ENCODE measurements at places on chromosomes 3 and 15.
A peak's percentile ranks its signal among the peaks of the same experiment; 100 is the strongest.

GRCh38 chr3:186118692-186119091 lies 9.8 kb upstream of the ETV5 start:
- DNase-seq = no peak

DNA sequence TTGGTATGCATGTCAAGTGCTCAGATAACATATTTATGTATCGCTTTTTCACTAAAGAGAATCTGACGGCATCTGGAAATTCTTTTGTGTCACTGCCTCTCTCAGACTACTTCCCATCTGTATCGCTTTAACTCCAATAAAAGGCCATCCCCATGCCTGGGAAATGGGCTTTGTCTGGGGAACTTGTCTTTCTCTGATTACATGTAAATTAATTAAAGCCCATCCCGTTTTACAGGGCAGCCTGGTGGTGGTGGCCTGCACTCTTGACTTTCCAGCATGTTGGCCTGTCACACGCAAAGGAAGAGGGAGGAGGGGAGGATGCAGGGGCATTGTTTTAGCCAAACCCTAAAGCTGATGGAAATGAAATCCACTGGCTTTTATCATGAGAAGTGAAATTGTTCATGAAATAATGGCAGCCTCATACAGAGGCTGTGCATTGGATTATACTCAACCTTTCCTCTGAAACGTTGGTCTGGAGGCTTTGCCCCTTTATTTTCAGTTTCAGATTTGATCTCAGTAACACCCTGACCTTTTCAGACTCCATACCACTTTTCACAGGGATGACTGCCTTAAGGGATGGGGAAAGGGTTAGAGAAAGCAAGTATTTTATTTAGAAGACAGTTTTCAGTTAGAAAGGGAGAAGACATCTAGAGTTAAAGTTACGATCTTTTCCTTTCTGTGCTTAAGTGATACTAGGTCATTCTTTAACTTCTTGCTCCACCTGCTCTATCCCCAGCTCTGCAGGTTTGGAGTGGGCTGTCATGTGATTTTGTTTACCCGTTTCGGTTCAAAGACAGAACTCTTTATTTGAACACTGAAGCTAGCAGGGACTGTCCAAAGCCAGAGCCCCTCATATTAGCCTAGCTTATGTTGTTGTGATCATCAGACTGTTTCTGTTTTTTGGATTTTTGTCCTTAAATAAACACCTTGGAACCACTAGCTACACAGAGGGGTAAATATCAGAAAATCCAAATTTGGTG lies 94.6 kb upstream of the CTDSPL start:
- no peak for DNase-seq

GRCh38 chr3:188976407-188976806 lies 195.4 kb upstream of the TPRG1 start:
- no peak for DNase-seq

GRCh38 chr15:31141792-31142191 lies 40.3 kb upstream of the TRPM1 start:
- no peak for DNase-seq

DNA sequence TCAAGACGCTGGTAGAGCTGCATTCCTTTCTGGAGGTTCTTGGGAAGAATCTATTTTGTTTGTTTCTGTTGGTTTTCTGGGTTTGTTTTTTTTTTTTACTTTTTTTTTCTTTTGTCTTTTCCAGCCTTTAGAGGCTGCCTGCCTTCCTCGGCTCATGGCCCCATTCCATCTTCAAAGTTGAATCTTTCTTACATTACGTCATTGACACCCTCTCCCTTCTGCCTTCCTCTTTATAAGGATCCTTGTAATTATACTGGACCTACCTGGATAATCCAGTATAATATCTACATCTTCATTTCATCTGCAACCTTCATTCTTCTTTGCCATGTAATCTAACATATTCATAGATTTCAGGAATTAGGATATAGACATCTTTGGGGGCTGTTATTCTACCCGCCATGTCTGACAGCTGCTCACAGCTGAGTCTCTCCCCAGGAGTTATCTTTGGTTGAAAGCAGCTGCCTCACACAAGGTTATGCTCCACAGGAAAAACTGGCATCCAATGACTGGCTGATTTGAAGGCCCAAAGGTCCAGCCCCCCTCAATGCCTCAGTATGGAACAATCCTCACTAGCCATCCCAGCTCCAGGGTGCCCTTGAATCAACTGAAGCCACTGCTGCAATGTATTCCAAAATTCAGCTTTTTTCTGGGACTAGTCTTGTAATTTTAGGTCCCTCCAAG lies 38.4 kb upstream of the THBS1 start:
- DNase-seq = no peak

- DNase-seq = no peak
Measured at GRCh38 chr3:139297588-139298311, 46.1 kb upstream of the MRPS22 start.

DNA sequence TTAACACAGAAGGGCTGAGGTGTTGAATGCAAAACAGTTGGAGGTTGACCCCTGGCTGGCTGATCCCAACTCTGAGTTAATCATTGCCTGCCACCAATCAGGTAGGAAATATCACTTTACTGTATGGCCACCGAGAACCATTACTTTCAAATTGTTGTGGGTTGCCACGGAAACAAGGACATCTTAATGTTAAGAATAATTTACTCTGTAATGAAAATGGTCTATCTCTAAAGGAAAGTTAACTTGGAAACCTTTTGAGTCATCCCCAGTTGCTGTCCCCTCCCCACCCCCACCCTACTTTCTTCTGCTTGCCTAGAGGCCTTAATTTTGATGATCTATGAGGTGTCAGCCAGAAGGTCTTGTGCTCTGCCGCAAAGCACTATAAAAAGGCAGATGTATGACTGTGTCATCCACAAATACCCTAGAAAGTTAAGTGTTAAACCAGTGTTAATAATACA lies 78.7 kb upstream of the SNRK start:
- DNase-seq = no peak

DNA sequence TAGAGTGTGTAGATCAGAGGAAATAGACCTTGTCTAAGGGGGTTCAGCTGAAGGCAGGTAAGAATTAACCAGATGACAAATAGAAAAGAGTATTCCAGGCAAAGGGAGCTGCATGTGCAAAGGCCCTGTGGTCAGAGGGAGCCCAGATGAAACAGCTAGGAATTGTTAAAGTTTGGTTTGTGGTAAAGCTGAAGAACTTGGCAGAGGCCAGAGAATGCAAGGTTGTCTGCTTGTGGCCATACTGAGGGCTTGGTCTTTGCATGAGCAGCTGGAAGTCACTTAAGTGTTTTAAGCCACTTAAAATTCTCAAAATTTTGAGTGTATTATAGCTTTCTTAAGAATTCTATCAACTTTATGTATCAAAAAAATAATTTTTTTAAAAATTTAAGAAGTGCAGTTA lies 116.5 kb downstream of the NEK10 start:
- no peak for DNase-seq

GRCh38 chr3:173548261-173548660 lies 150.7 kb downstream of the NLGN1 start:
- no peak for DNase-seq

DNA sequence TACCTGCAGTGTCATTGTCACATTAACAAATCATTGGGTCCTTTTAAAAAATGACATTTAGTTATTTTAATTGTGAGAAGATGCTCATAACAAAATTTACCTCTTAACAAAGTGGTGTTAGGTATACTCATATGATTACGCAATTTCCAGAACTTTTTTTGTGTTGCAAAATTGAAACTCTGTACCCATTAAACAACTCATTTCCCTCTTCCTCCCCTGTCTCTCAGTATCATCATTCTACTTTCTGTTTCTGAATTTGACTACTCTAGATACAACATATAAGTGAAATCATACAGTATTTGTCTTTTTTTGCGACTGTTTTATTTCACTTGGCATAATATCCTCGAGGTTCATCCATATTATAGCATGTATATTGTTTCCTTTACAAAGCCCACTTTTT lies 58.7 kb upstream of the CHST2 start:
- DNase-seq = no peak

DNA sequence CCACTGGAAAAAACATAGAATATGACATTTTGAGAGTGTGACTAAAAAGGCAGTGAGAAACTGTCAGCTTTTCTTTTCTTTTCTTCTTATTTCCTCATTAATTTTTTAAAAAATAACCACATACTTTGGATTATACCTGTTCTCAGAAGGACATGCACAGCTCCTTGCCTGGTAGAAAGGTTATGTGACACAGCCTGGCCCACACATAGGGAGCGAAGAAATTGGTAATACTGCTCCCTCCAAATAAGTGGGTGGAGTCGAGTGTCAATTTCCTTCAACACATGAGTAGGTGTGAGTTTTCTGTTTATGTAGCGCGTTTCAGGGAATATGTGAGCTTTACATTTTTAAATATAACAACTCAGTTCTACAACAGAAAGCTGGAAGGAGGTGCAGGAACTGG lies 28.9 kb upstream of the RAD18 start:
- no peak for DNase-seq

GRCh38 chr3:177740254-177740653 lies 543.0 kb upstream of the TBL1XR1 start:
- no peak for DNase-seq

- DNase-seq = no peak
Measured at GRCh38 chr15:29138260-29138659, 131.4 kb downstream of the NSMCE3 start.

GRCh38 chr3:49018707-49019006 lies 277 bp upstream of the DALRD3 start:
- DNase-seq = no peak

DNA sequence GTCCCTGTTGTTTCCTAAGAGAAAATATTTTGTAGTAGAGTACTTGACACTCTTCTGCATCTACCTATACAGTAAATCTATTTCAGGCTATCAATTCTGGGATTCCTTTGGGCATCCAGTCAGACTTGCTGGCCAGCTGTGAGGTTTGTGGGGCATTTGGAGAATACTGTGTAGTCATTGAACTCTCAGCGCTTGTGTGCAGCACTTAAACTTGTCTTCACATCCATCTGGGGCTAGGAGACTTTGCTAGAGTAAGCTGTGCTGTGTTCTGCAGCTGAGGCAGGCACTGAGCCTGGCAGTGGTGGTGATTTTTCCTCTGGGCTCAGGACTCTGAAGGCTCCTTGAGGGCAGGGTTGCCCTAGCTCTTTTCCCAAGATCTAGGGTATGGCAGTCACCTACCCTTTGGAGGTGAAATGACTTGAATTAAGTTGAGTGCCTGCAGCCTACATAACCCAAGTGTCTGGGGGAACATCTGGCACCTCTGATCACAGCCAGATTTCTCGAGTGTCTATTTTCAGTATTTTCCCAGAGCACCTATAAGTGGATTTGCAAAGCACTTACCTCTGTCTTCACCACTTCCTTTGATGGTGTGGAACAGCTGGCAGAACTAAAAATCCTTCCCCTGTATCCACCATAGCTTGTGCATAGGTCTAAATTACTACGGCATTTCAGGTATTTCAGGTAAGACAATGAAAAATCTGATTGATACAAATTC lies 19.3 kb downstream of the CLSTN2 start:
- DNase-seq = no peak

DNA sequence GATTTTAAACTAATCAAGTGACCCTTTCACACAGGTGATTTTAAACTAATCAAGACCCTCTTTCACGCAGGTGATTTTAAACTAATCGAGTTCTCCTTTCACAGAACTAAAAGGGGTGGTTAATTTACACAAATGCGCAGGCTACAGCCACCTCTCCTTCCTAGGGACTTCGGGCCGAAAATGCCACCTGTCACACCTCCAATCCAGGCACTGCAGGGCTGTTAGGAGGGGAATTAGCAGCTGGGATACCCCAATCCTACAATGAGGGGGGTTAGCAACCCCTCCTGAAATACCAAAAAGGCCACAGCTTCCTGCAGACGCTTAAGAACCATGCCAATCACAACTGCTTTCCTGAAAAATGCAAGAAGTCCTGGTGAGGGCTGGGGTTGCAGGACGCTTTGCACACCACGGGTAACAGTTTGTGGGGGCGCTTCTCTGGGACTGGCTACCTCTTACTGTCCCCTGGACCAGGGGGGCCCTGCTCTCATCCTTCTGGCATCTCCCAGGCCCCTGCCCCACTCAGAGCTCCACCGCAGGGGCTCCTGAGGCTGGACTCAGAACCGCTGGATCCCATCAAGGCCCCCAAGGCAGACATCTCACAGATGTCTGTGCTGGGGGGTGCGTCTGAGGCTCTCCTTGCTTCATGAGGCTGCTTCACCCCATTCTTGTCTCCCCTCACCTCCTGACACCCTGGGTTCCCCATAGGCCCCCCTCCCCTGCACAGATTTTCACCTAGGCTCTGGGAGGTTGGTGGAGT lies 145.9 kb downstream of the OR4M2 start:
- no peak for DNase-seq

GRCh38 chr3:55333923-55334322 lies 153.2 kb downstream of the WNT5A start:
- DNase-seq = no peak

- no peak for DNase-seq
Measured at GRCh38 chr15:59303633-59304032, 69.0 kb downstream of the MYO1E start.

GRCh38 chr15:50777042-50777441 lies 11.5 kb upstream of the SPPL2A start:
- DNase-seq = no peak

GRCh38 chr3:38116471-38117162 lies 20.3 kb downstream of the ACAA1 start:
- no peak for DNase-seq

GRCh38 chr15:80567721-80568157 lies 127.4 kb upstream of the ABHD17C start:
- peak; percentile 13 for DNase-seq

DNA sequence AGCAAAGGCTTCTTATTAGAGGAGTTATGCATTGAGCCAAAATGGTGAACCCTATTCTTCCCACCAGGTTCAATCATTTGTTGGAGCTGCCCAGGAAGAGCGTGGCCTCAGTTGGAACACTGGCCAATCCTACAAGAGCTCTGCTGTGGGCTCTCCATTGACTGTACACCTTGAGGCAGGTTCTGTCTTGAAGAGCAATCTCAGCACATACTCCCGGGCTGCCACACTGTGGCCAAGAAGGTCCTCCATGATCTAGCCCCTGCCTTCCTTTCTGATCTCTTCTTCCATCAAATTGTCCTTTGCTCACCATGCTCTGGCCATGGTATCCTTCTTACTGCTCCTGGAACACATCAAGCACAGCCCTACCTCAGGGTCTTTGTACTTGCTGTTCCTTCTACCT lies 5.7 kb upstream of the SUMF1 start:
- no peak for DNase-seq

DNA sequence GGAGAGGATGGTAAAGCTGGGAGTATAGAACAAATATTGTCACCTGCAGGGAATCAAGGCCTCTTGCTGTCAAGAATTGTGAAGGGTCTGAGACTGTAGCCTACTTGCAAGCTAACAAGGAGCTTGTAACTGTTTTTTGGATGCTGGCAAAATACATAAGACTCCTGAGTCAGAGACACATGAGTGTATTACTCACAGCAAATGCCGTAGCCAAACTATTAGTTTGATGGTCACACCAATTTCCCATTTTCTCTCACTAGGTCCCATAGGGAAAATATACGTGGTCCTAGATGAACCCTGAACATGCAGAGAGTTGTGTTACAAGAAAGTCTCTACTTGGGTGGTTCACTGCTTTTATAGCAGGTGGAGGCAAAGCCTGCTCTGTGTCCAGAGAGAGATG lies 44.7 kb upstream of the LIPC start:
- DNase-seq = no peak
